HuH-7 (cell line): ENCODE measurements at places on chromosomes 13 and 19.
A peak's percentile ranks its signal among the peaks of the same experiment; 100 is the strongest.

GRCh38 chr13:40330950-40331349, 335.5 kb downstream of the FOXO1 start:
- DNase-seq, result no peak

DNA sequence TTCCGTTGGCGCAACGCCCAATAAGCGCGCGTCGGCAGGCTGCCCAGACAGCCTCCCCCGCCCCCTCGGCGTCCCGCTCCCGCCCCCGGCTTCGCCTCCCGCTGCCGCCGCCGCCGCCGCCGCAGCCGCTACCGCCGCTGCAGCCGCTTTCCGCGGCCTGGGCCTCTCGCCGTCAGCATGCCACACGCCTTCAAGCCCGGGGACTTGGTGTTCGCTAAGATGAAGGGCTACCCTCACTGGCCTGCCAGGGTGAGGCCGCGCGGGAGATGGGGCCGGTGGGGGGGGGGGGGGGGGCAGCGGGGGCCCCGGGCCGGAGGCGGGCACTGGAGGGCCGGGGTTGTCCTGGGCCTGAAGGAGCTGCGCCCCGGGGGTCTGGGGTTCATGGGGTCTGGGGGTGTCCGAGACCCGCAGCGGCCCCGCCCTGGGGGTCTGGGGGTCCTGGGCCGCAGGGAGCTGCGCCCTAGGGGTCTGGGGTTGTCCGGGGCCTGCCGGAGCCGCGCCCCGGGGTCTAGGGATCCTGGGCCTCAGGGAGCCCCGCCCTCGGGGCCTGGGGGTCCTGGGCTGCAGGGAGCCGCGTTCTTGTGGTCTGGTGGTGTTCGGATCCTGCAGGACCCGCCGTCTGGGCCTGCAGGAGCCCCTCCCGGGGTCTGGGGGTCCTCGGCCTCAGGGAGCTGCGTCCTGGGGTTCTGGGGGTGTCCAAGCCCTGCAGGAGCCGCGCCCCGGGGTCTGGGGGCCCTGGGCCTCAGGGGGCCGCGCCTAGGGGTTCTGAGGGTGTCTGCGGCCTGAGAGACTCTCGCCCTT, at the start of gene HDGFL2:
HDGFL2 (plus strand) TSS at position 124 of the 801 bp plus-strand sequence; CDS start at position 178, 54 bp downstream.
- DNase-seq, result no peak

GRCh38 chr19:662207-662961, 630 bp downstream of the RNF126 start:
- peak; percentile 63 for DNase-seq

- DNase-seq, result no peak
These were observed 124.5 kb downstream of the KDM4B start for GRCh38 chr19:5093297-5093928.

DNA sequence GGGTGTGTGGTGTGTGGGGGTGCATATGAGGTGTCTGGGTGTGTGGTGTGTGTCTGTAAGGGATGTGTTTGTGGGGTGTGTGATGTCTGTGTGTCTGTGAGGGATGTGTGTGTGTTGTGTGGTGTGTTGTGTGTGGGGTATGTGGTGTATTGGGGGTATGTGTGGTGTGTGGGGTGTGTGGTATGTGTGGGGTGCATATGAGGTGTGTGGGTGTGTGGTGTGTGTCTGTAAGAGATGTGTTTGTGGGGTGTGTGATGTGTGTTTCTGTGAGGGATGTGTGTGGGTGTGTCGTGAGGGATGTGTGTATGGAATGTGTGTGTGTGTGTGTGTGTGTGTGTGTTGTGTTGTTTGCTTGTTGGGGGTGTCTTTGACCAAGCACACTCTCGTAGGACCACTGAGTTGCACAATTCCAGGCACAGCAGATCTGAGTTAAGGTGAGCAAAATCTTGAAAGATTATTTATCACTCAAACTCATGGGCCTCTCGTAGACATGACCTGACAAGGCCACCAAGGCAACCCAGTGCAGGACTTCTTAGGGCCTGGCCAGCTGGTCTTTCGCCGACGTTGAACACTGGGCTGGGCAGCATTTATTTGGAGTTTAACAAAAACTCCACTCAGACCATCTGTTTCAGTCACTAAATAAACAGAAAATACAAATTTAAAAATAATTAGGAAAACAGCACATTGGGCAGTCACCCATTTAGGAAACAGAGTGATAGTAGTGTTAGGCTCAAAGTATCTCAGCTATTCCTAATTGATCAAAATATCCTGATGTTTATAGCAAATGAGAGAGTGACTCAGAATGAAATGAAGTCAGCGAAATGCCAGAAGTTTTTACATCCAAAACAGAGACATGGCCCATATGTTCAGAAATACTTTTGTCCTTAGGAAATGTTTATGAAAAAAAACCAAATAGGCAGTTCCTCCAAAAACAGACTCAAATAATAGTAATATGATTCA, 301.1 kb downstream of the FGF9 start:
- no peak for DNase-seq

DNA sequence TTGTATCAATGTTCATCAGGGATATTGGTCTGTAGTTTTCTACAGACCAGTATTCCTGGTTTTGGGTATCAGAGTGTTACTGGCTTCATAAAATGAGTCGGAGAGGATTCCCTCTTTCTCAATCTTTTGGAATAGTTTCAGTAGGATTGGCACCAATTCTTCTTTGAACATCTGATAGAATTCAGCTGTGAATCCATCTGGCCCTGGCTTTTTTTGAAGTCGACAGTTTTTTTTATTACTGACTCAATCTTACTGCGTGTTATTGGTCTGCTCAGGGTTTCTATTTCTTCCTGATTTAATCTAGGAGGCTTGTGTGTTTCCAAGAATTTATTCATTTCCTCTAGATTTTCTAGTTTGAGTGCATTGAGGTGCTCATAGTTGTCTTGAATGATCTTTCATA, 11.4 kb downstream of the TEX26 start:
- no peak for DNase-seq

- no peak for DNase-seq
These were observed 114.3 kb upstream of the KLF12 start for GRCh38 chr13:74248477-74248876.

GRCh38 chr13:48320891-48321510, 17.4 kb downstream of the RB1 start:
- DNase-seq, result no peak

GRCh38 chr19:10105509-10106099, 558 bp upstream of the PPAN start:
- DNase-seq, result no peak

GRCh38 chr13:26949701-26950502, 189.3 kb upstream of the GPR12 start:
- DNase-seq, result no peak

DNA sequence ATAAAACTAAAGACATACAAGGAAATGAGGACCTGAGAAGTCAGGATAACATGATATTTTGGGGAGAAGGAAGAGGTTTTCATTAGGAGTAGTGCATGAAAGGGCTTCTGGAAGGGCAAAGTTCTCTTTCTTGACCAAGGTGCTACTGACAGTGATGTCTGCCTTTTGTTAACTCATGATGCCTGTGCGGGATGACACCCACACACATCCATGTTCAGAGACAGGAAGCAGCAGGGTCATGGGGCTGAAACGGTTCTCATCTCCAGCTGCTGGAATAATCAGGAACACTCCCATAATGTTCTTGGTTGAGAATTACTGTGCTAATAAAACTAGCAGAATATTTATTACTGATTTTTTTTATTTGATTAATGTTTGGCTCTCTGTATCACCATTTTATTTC, 29.1 kb downstream of the KCNC3 start:
- no peak for DNase-seq

- DNase-seq, result no peak
These were observed 8.2 kb downstream of the NFIC start for GRCh38 chr19:3374369-3375112.

DNA sequence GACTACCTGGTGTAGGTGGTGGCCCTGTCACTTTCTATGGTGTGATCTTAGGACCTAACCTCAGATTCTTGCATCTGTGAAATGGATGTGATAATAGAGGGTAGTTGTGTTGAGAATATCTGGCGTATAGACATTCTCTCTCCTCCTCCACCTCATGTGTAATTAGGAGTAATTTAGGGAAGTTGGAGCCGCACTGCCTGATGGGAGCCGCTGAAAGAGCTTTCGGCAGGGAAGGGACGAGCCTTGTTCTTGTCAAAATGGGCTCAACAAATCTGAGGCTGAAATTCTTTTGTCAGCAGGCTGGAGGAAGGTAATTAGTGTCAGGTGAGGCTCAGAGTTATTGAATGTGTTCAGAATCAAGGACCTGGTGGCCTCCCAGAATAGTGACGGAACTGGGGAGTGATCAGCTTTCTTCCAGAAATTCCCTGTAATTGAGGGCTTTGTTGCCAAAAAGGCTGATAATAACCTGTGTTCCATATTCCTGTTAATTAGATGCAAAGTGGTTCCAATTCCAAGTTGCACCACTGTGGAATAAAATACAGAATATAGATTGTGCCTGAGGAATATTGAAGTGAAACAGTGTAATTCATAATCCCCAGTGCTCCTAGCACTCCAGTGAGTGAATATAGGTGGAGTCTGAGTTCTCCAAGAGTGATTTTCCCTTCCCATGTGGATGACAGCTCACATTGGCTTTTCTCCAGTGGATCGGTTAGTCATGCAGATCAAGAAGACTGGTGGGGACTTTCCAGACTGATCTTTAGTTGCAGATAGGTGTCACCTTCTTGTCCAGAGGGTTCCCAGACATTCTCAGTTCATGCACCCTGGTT, 47.5 kb downstream of the SPATA13 start:
- no peak for DNase-seq
